Activated T-cell treated with anti-CD3 and anti-CD28 coated beads for 1 hour (primary cell): ENCODE measurements at places on chromosomes 2 and 18.
A peak's percentile ranks its signal among the peaks of the same experiment; 100 is the strongest.

GRCh38 chr2:149556452-149556851 is 31.1 kb downstream of the MMADHC start:
- DNase-seq = no peak

- no peak for DNase-seq
Measured at GRCh38 chr2:159270744-159271379, 15.6 kb downstream of the WDSUB1 start.

DNA sequence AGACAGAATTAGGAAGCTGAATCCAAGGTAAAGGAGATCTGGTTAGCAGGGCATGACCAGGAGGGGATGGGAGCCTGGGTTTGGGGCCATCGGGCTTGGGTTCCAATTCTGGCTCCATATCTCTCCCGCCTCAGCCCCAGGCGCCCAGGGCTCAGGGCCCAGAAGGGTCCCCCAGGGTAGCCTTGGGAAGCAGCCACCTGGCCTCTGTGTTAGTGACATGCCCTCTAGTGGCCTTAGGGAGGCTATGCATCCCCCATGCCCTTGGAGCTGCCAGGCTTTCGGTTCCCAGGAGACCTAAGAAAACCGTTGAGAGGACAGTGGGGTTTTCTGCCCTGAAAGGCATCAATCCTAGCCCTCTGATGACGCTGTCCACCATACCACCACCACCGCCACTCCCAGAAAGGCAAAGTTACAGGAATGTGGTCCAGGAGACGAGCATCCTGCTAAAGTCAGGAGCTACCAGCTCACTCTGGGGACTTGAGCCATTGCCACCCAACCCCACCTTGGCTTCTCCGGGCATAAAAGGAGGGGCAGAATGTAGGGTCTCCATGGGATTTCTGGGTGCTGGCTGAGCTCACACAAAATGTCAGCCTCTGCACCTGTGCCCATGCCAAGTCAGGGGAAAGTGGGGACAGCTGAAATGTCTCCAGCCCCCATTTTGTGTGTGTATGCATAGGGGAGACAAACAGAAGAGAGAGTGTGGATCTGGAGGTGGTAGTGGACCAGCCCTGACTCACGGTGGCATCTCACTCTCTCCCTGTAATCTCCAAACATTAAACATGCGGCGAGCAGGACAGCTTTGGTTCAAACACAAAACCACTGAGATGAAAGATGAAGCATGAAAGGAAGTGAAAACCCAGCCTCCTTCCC is 56.5 kb downstream of the EMX1 start:
- DNase-seq = peak; percentile 17

- no peak for DNase-seq
Measured at GRCh38 chr2:222057347-222058073, 241.3 kb downstream of the PAX3 start.

- no peak for DNase-seq
Measured at GRCh38 chr2:165239230-165239629, at the start of gene SCN2A. Gene SCN2A (plus strand): TSS chr2:165239414. CDS start chr2:165295824, 56,410 bp downstream.

DNA sequence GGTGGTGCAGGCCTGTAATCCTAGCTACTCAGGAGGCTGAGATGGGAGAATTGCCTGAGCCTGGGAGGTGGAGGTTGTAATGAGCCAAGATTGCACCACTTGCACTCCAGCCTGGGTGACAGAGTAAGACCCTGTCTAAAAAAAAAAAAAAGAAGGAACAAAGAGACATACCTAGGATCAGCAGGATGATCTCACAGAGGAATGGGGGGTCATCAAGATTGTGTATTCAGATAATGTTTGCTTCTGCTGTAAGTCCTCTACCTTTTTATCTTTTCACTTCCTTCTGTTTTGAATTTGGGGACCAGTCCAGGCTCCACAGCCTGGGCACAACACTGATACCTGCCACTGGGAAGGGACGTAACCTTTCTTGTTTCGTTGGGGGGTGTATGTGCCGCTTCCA is 53.2 kb downstream of the MAP4K4 start:
- DNase-seq = no peak

DNA sequence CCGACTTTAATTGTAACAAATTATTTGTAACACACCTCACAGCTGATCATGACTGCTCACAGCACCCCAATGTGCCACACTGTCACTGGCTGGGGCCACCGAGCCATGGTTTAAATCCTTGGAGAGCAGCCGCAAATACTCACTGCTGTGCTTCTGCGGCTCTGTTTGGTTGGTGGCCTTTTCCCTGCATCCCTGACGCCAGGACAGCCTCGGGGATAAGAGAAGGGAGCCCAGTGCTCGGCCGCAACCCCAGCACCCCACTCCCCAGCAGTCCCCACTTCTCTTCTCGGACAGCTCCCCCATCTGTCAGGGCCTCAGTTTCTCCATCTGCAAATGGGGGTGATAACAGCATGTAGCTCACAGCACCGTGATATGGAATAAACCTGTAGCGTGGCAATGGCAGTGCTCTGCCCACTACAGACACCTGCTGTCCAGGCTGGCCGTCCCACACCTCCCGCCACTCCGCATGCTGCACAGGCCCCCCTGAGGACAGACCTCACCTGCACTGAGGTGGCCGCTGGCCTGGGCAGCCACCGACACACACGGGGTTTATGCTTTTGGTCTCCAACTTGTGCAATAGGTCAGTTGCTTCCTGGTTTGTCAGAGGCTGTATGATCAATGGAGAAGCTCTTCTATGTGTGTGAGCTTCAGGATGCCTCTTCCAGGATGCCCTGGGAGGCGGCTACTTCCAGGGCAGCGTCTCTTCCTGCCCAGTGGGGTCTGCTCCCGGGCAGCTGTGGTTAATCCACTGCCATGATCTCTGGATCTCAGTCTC is 87.1 kb downstream of the NDUFA10 start:
- no peak for DNase-seq
